ENCODE measurements at places on chromosomes 7 and 10.

GRCh38 chr7:423312-424260 is 96.1 kb downstream of the PDGFA start:
- ATAC-seq, result no peak

GRCh38 chr10:110671788-110672579 is 27.8 kb downstream of the RBM20 start:
- ATAC-seq, result peak; percentile 99

DNA sequence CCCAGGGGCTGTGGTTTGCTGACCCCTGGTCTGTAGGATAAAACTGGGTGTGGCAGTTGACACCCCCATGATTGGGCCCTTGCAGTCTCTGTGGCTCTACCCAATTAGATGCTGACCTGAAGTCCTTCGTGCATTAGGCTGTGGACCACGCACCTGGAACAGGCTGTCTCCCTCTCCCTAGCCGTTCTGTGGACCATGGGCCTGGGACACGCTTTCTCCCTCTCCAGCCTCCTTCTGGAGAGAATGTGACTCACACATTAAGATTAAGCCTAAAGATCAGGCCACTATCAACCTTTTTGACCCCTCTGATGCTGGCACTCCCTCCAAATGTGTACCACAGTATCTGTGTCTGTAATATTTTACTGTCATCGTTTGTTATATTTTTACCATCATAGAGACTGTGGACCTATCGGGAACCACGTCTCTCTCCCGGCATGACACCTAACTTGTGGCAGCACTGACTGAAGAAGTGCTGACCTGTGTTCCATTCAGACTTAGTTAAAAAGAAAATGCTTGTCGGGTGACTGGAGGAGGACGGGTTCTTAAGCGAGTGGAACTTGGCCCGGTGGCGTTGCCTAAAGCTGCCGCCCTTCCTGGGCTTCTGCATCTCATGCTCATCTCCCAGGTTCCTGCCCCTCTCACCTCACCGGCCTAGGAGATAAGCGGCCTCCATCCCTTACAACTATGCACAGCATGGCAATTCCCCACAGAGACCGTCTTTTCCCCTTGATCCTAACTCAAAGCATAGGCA is 92.8 kb downstream of the WDR37 start:
- no peak for ATAC-seq

DNA sequence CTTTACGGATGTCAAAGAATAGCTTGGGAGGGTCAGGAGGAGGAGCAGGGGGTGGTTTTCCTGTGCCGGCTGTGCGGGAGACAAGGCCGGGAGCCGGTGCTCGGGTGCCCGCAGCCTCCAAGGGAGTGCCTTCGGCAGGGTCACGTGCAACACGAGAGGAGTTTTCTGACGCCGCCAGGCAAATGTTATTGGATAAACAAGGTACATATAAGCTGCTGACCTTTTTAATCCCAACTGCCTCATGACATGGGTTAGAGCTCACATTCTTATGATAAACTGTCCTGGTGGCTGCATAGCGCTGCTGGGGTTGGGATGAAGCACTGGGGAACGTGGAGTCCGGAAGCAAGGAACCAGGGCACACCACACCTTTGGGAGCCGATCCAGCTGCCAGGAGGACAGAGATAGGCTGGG is 124.8 kb upstream of the PDLIM1 start:
- no peak for ATAC-seq

GRCh38 chr7:19448091-19448490 is 260.7 kb downstream of the POLR1F start:
- ATAC-seq, result no peak

DNA sequence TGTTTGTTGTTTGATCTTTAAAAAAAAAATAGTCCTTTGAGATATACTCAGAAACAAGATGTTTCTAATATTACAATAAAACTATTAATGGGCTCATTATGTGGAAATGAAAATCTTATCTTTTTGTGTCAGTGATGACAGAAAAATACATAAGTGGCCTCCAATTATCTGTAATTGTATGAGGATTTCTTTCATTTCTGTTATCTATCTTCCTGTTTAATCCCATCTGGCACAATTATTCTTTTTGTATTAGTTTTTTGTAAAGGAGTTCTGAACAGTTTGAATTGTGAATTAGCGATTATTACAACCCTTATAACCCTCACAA is 270.8 kb downstream of the BBS9 start:
- ATAC-seq, result no peak

DNA sequence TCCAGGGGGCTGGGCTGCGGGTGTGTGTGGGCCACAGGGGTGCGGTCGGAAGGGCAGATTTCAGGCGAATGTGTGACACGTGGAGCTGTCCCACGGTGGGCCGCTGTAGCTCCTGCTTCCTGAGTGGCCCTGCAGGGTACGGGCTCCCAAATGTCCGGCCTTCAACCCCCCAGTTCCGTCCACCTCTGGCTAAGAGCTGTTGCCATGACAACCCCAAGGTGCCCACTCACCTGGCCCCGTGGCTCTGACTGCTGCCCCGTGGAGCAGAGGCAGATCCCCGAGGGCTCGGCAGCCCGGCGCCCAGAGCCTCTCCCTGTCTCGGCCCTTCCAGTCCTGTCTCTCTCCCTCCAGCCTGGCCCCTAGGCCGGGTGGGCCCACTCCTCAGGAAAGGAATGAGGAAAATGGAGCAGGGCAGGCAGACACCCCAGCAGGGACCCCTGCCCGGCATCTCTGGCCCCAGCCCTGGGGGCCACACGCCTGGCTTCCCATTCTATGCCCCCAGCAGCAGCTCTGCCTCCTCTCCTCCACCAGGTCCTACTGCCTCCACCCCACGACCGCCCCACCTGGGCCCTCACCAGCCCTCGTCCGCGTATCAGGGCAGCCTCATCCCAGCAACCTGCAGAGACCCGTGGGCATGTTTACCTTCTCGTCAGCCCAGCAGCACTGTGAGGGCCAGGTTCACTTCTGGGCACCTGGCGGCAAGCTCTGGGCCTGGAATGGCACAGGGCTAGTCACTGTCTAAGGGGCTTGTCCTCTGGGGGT is 215.6 kb downstream of the ELFN1 start:
- ATAC-seq, result no peak

DNA sequence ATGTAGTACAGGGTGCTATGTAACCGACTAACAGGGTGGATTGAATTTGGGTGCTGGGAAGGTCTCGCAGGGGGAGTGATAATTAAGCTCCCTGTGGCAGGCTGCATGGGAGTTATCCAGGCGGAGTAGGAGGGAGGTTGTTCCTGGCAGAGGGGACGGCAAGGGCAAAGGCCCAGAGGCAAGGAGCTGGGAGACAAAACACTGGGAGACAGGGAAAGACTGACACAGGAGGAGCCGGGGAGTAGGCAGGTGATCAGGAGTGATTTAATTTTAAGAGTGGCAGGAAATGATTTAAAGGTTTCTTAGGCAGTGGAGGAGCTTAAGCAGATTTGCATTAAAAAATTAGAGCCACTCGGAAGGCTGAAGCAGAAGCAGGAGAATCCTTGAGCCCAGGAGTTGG is 40.7 kb upstream of the LEP start:
- no peak for ATAC-seq

DNA sequence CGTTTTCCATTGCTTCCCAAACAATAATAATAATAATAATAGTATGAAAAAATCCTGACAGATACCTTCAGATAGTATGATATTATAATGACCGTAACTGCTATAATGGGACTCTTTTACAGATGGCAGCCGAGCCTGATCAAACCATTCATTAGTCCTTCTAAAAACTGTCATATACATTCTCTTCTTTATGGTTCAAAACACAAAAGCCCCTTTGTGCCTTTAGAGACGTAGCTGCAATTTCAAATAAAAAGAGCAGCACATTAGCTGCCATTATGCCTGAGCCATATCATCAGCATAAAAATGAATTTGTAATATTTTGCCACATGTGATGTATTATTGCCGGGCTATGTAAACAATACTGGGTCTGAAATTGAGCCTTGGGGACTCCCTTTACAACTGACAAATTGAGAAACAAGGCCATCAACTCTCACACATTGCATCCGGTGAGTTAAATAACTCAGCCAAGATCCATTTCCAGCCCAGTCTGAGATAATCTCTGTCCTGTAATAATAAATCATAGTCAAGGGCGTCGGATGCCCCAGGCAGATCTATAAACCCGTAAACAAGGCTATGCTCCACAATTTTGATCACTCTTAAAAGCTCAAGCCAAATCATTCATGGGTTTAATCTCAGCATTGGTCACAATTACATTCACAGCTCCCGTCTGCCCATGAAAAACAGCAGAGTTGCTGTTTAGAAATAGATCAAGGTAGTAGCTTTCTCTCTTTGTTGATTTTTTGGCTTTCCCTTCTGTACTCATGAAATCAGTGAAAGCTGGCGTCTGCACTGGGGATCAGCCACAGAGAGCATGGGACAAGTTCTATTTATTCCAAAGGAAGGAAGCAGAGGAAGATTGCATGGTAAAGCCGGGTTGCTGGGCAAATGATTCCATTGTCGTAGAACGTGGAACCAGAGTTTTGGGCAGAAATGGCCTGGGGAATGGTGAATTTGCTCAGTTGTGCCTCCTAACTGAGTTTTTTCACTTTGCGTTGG is 150.1 kb upstream of the BMPER start:
- ATAC-seq, result no peak

DNA sequence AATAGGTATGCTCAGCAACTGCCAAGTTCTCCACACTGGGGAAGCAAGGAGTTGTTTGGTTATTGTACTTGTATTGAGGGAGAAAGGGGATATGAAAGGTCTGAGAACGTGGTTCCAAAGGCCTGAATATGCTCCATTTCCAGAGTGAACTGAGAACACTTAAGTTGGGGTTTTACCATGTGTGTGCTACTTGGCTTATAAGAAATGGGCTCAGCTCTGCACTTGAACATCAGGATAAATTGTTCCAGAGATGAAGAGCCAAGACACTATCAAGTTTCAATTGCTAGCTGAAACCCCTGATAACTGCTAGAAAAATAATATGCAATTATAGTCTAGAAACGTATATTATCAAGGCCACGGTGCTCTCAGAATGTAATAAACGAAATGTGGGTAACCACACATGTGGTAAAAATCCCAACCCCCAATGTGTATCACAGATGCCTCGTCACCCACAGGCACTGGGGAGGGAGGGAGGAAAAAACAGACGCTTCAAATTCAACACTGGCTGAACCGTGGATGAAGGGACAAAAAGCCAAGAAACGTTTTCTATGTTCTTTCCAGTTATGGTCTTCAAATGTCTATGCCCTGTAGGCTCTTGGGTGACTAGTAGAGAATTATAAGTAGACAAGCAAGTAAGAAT is 16.3 kb downstream of the ELMO1 start:
- ATAC-seq, result no peak

GRCh38 chr7:28315565-28316410 is 96.5 kb upstream of the CREB5 start:
- ATAC-seq, result peak; percentile 68

- ATAC-seq, result no peak
Measured at GRCh38 chr7:5222841-5223411, 32.9 kb downstream of the WIPI2 start.

DNA sequence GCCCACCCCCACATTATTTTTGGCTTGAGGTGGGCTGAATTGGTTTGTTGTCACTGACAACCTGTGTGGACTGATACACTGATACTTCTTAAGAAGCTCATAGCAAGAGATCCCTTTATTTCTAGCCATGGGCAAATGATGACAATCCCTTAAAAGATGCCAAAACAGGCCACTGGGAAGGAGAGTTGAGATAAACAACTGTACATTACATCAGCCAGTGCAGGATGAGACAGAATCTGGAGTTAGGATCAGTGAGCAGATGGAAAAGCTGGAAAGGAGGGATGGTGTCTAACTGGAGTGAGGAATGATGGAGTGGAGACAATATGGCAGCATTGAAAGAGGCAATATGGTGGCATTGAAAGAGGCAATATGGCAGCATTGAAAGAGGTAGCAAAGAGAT is 195.9 kb upstream of the LYZL2 start:
- ATAC-seq, result no peak

- ATAC-seq, result no peak
Measured at GRCh38 chr7:115680921-115681320, 349.6 kb downstream of the TFEC start.

GRCh38 chr10:50508315-50509051 is 115.3 kb downstream of the SGMS1 start:
- no peak for ATAC-seq

GRCh38 chr7:108592646-108593201 is 23.1 kb downstream of the DNAJB9 start:
- ATAC-seq, result peak; percentile 91

DNA sequence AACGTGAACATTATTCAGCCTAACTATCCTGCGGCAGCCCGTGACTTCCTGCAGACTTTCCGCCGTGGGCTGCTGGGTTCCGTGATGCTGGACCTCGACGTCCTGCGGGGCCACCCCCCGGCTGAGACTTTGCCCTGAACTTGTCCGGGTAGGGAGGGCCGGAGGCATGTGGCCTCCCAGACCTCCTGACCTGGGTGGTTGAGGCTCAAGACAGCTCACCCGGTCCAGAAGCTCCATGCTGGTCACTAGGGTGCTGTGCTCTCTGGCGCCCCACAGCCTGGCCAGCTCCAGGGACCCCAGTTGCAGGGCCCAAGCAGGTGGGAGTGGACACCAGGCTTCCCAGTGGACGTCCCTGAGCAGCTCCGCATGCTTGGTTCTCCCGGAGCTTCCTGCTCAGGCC is 4.4 kb downstream of the SPRN start:
- no peak for ATAC-seq

GRCh38 chr7:41698726-41699125 is 4.2 kb downstream of the INHBA start:
- ATAC-seq, result no peak

DNA sequence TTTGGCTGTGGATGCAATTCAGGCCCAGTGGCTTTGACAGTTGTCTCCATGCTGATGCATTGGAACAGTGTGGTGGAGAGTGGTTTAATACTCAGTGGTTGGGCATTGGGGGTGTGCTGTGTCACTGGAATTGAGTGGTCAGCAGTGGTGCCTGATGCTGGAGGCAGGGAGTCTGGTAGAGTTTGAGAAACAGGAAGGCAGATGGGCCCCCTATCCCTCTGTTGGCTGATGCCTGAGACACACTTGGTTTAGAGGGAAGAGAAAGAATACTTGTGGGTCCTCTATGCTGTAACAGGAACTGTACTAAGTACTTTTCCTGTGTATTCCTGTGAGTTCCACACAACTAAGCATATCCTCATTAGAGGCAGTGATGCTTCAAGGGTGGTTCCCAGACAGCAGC is 55.4 kb downstream of the EEPD1 start:
- ATAC-seq, result peak; percentile 33

DNA sequence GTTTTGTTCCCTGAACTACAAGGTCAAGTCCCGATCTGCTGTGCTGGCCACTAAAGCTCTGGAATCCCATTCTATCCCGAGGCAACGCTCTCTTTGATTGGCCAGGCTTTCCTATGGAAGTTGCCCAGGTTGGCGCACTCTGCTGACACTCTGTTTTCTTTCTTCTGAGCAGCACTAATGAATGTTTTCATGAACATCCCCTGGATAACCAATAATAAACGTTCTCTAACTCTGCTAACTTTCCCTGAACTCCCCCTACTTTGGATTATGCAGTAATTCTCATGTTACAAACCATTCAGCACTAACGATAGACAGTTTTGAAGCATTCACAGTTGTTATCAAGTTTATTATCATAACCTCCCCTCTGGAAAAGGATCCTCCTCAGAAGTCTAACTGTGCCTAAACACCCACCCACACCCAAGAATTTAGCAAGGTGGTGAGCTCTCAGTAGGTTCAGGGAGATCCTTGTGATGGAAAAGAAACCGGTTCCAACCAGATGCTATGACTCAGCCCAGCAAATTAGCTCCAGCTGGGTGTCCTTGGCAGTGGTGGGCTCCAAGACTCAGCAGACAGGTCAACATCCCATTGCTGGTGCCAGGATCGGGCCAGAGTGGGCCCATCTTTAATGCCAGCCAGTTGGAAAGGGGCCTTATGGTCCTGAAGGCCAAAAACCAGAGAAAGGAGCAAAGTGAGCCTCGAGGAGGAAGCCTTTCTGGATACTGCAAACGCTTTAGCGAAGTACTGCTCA is 68.4 kb downstream of the CREB3L2 start:
- ATAC-seq, result peak; percentile 73

- ATAC-seq, result no peak
Measured at GRCh38 chr7:3200504-3200903, 100.5 kb upstream of the SDK1 start.
